ENCODE measurements at places on chromosomes 7 and 10.

- no peak for DNase-seq
Measured at GRCh38 chr10:76997631-76998030, 640.0 kb downstream of the KCNMA1 start.

GRCh38 chr7:46133072-46133471 is 212.0 kb upstream of the IGFBP3 start:
- DNase-seq = no peak

DNA sequence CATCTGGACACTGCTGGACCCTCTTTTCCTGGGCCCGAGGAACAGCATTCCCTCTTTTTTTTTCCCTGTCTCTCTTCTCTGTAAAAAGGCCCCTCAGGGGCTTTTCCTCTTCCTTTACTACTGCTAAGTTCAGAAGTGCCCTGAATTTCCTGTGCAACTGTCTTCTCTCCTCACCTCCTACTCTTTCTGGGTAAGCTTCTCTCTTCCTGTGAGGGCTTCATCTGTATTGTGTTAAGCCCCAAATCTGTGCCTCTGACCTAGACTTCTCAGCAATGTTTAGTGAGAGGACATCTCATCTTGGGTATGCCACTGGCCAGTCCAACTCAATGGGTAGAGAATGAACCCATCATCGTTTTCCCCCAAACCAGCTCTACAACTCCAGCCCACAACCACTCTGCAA is 174.2 kb downstream of the PTEN start:
- no peak for DNase-seq

GRCh38 chr7:96021568-96021967 is 249.2 kb downstream of the DYNC1I1 start:
- DNase-seq = no peak

DNA sequence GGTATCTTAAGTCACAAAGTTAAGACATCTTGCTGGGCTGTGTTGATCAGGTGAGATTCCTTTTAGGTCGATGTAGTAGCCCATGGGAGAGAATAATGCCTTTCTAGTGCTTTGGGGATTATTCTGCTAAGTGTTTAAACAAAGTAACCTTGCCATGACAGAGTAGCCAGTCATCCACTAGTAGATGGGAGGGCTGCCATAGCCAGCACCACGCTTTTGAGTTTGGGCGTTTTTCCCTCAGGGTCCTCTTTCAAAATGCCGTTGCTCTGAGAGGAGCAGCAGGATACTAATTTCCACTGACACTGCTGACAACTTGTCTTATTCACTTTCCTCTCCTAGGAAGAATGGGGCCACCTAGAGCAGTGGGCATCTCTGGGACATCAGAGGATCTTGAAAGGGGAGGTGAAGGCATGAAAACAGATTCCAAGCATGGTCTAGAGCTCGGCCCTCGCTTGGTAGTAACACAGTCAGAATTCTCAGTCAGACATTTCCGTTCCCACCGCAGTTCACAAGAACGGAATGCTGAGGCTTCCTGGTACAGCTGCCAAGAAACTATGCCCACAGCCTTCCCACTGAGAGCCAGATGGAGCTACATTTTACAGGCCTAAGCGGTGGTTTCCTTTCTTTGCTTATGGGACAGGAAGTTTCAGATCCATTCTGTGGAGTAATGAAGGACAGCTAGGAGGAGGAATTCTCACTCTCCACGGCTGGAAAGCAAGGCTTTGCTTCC is 15.3 kb upstream of the RSU1 start:
- peak; percentile 35 for DNase-seq

- DNase-seq = no peak
Measured at GRCh38 chr10:112429147-112429546, 17.6 kb downstream of the ZDHHC6 start.

- no peak for DNase-seq
Measured at GRCh38 chr7:38656968-38657367, 25.8 kb upstream of the AMPH start.

DNA sequence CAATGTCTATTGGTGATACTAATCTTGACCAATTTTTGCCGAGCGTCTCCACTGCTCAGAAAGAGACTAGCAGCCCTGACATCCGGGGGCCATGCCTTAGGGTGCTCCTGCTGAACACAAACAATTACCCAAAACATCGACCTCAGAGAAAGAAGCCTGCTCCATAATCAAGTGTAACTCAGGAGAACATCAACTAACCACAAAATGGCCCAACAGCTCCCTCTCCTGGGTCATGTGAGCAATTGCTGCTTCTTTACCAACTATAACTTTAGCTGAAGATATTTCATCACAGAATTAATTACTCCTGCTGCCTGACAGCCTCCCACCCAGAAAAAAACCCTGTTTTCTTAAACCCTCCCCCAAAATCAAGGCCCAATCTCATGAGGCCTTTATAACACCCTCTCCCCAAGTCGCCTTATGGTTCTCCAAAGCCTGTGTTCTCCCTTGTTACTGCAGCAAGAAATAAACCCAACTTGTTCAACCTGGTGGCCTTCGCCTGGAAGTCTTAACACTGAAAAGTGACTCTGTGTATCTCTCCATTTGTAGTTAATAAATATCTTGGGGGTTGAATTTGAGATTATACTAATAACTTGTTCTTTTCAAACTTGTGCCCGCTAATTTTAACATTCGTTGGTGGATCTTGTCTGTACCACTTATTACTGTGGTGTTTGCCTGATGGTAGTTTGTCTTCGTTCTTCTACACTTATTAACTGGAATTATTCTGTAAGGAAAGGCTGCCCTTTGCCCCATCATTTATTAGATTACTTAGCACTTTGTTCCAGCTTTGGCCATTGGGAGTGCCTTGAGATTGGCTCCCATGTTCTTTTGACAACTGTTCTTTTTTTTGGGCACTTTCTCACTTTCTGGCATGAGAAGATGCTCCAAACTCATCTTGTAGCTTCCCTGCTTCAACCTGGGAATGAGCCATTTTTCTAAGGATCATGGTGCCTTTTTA is 21.2 kb upstream of the RAMP3 start:
- peak; percentile 20 for DNase-seq

DNA sequence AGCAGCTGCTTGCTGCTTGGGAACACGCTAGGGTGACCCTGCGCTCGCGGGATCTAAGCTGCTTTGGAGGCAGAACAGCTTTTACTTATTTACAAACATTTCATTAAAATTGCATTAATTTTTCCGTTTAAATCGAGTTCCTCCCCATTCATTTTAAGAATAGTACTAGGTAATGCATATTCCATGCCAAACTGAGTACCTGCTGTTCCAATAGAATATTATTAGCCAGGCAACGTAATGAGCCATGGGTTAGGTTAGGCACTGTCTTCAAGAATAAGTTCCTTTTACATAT is 860 bp downstream of the EXOC6 start:
- DNase-seq = no peak

GRCh38 chr10:46285300-46285699 is 1.5 kb upstream of the ANTXRL start:
- DNase-seq = no peak

- DNase-seq = no peak
Measured at GRCh38 chr7:115047958-115048720, 126.2 kb downstream of the MDFIC start.

- DNase-seq = no peak
Measured at GRCh38 chr10:98134117-98134430, 383 bp upstream of the R3HCC1L start.

DNA sequence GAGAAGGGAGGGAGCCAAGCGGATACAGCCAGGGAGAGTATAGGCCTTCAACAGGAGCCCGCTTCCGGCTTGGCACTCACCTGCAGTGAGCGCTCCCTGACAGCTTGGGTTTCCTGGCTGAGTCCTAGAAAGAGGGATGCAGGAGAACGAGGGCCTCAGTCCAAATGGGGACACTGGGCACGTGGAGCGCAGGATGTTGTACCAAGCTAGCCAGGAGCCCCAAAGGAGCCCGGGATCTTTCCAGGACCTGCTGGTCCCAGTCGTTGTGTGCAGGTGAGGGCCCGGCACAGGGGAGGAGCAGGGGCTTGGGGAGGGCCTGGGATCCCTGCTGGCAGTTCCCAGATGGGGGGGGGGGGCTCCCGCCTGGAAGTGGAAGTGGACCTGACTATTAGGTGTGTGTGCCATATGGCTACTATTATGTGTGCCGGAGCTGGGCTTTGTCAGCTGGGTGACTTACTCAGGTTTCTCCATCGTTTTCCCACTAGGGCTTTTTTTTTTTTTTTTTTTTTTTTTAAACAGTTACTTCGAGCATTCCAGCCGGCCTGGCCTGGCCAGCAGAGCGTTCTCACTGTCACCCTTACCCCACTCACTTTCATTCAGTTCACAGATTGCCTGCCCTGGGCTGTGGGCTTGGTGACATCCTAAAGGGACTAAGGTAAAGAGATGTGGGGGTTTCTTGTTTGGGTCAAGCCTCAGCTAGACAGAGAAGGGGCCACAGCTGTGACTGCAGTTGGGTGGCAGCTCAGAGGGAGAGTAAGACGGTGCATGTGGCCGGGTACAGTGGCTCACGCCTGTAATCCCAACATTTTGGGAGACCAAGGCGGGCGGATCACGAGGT is 3.8 kb downstream of the AGAP3 start:
- DNase-seq = no peak

- DNase-seq = no peak
Measured at GRCh38 chr7:28980451-28981160, 22.5 kb upstream of the TRIL start.

DNA sequence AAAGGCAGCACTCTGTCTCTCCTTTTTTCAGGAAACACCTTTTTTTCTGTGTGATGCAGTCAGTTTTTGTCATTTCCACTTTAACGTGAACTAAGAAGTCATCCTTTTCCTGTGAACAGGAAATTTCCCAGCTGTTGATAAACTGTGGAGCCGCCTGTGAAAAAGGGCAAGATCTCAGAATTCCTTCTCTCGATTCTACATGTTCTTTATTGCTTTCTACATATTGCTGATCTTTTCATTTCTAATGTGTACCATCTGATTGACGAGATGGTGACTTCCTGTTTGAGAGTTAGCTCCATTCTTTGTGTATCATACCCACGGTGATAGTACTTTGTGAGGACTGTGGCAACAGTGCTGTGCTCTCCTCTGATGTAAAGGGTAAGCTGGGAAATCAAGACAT is 50.4 kb downstream of the ADD3 start:
- DNase-seq = no peak

GRCh38 chr10:121127151-121127906 is 276.2 kb downstream of the WDR11 start:
- DNase-seq = no peak

DNA sequence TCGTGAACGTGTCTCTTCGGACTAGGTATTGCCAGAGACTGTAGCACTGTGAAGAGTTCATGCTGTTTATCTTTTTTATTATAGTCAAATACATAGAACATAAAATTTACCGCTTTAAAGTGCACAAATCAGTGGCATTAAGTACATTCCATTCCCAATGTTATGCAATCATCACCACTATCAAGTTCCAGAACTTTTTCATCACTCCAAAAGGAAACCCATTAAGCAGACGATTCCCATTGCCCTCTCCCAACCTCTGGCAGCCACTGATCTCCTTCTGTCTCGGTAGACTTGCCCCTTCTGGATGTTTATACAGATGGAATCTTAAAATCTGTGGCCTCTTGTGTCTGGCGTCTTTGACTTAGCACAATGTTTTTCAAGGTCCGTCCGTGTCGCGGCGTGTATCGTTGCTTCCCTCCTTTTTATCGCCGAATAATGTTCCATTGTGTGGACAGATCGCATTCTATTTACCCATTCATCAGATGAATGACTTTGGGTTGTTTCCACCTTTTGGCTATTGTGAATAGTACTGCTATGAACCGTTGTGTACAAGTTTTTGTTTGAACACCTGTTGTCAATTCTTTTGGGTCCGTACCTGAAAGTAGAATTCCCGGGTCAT is 2.7 kb downstream of the PROSER2 start:
- DNase-seq = no peak

GRCh38 chr10:74871595-74872382 is 45.4 kb downstream of the KAT6B start:
- no peak for DNase-seq

DNA sequence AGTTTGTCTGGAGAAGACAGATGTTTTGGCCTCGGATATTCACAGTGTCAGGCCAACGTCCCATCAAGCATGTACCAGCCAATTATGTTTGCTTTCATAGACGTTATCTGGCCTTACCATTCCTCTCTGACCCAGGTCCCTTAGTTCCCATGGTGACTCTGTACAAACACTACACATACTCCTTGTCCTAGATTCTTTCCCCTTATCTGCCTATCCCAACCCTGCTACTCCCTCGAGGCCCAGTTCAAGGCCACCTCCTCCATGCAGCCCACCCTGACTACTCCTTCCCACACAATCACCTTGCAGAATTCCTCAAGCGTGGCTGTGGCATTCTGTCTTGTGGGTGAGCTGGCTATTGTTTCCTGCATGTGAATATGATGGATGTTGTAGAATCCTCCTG is 155.2 kb downstream of the PRKAG2 start:
- no peak for DNase-seq

DNA sequence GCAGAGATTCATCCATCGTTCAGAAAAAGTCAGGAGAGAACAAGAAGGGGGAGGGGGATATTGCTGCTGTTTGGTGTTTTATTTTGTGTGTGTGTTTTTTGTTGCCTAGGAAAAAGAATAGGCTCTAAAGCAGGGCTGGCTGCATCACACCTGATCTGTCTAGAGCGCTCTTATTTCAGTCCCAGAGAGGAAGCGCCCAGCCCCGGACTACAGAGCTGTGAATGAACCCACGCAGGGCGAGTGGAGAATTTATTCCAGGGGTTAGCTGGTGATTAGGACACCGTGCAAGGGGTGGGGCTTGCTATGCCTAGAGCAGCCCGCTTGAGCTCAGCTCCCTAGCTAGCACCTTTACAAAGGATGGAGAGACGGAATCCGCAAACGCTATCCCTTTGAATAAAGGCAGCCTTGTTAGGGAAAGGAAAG is 621 bp upstream of the FAM13C start:
- no peak for DNase-seq

GRCh38 chr7:124603066-124603465 is 162.5 kb downstream of the GPR37 start:
- DNase-seq = no peak

DNA sequence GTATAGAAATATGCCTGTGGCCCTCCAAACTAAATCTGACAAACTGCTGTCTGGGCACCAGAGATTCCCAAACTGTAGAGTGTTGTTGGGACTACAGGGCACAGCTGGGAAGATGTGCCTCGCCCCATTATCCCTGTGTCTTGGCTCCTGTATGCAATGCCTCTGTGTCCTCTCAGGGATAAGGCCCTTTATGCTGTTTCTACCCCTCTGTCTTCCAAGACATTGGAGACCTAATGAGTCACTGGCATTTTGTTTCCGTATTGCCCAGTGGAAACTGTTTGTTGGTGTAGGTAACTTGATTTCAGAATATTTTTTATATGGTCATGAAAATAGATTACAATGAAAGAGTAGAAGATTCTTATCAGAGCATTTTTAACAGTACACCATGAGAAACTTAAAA is 183.2 kb downstream of the GLI3 start:
- DNase-seq = no peak
